Right cardiac atrium (tissue), 5 donors: ENCODE measurements at places on chromosomes 13 and 19.

- DNase-seq, result no peak
Observed at GRCh38 chr13:110665491-110666254, 40.2 kb downstream of the CARS2 start.

GRCh38 chr19:53432088-53432661 lies 391 bp downstream of the ZNF761 start:
- DNase-seq, result peak; percentile 70

- no peak for DNase-seq
Observed at GRCh38 chr13:99278200-99278599, 20.0 kb upstream of the GPR18 start.

- no peak for DNase-seq
Observed at GRCh38 chr13:111116856-111117255, 1.7 kb downstream of the ARHGEF7 start.

GRCh38 chr13:91405240-91405639 lies 6.8 kb downstream of the GPC5 start:
- DNase-seq, result no peak

DNA sequence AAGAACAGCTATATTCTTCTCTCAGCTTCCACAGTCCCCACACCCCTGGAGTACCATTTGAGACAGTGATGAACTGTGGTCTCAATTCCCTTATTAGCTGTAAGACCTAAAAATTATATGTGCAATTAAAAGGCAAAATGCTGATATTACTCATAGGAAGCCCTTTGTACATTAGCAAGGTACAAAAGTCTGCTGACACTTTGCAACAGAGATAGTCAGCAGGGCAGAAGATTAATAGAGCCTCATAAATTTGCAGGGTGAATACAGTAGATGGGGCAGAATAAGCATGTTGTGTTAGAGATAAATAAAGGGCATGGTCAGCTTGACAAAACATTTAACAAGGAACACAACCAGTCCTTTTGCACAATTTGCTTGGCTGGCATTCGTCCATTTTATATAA lies 210.0 kb upstream of the OBI1 start:
- no peak for DNase-seq

DNA sequence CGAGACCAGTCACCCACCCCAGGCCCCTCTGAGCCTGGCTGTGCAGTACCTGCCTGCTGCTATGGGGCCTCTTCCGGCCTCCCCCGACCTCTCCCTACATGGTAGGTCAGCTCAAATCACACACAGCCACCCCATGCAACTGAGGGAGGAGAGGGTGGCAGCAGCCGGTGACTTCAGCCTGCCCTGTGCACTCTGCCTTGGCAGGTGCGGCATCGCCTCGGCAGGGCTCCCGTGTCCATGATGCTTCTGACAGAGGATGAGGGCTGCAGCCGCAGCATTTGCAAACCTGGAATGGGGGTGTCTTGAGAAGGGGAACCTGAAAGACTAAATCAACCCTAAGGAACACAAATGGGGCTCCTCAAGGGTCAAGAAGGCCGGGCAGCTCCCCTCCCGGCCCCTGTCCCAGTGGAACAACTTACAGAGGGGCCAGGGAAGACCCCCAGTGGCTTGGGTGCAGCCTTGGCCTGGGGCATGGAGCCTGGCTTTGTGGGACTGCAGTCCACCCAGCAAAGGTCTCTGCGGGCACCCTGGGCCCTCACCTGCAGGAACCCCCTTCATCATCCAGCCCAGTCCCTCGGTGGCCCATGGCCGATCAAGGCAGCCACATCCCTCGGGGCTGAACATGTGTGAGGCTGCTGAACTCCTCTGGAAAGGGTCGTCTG lies 6.7 kb downstream of the TEX29 start:
- DNase-seq, result no peak

DNA sequence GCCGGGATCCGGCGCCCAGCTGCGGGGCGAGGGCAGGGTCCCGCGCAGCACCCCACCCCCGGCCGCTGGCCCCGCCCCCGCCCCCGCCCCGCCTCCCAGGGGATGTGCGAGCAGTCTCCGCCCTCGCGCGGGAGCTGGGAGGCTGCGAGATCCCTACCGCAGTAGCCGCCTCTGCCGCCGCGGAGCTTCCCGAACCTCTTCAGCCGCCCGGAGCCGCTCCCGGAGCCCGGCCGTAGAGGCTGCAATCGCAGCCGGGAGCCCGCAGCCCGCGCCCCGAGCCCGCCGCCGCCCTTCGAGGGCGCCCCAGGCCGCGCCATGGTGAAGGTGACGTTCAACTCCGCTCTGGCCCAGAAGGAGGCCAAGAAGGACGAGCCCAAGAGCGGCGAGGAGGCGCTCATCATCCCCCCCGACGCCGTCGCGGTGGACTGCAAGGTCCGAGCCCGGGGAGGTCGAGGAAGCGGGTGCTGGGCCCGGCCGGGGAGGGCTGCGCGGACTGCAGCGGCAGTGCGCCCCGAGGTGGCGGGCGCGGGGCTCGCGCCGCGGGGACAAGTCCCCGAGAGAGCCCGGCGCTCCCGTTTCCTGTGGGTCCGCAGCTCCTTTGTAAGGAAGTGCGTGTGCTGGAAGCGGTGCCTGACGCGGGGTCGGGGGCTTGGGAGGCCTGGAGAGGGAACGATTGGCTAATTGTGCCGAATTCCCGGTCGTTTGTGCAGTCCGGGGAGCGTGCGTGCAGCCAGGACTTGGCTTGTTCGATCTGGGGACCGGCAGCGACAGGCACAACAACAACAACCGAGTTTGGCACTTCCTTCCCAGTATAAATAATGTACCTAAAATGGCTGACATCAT lies at the start of gene ITM2B:
Gene ITM2B (plus strand): TSS at position 161 of the 843 bp plus-strand sequence. CDS start 155 bp downstream, at position 316.
- DNase-seq, result peak; percentile 93

- no peak for DNase-seq
Observed at GRCh38 chr13:90618133-90618532, 729.4 kb upstream of the MIR17HG start.

DNA sequence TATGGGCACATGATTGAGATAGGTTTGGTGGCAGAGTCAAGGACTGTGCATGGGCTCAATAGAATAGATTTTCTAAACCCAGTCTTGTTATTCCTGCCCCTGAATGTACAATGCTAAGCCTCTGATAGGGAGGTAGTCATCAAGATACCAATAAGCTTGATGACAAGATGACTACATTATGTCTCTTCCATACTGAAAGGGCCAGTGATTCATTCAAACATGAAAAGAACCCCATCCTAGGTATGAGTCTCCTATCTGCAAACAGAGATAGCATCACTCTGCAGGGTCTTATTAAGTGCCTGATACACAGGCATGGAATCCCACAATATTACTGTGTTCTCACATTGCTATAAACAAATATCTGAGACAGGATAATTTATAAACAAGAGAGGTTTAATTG lies 40.3 kb upstream of the UFM1 start:
- no peak for DNase-seq
